Activated CD8-positive, alpha-beta T cell treated with anti-CD3 and anti-CD28 coated beads for 36 hours (primary cell): ENCODE measurements at places on chromosomes 11 and 22. TPM values are rescaled to one million over a fixed set of nuclear protein-coding genes. Genes with fewer than 3 reads are reported as not detected.

GRCh38 chr11:133176748-133177147, 355.6 kb downstream of the OPCML start:
- H3K36me3 ChIP-seq, result no peaks in the 10 kb centered on the region
- H3K4me1 ChIP-seq, result no peaks in the 10 kb centered on the region
- no peak for DNase-seq
- no peaks in the 10 kb centered on the region for H3K27me3 ChIP-seq

DNA sequence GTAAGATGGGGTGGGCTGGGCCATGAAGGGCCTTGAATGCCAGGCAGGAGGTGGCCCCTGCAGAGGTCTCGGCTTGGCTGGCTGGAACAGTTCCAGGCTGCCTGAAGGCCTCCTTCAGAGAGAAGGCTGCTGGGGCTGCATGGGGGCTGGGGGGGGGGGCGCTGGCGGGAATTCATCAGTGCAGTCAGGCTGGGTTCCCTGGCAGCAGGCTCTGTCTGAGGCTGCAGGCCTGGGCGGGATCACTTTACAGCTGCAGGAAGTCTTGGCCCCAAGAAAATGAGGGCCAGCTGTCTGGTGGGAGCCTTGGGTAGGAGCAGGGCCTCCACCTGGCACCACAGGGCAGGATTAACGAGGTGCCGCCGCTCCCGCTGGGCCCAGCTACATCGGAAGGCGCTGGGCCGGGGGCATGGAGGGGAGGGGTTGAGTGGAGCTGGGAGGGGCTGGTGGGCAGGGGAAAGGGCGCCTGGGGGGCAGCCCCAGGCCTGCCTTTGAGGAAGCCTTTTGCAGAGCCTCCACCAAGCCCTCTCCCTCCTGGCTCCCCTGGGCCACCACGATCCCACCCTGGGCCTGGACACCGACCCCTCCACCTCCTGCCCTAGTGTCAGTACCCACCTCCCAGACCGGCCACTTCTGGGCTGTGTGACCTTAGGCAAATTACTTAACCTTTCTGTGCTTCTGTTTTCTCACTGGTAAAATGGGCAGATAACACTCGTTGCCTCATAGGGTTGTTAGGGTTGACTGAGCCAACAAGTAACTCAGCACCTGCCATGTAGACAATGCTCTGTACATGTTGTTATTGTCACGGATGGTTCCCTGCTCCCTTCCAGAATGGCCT, 31.0 kb upstream of the HMOX1 start:
- H3K27me3 ChIP-seq, result peaks cover 7% of the 10 kb centered on the region
- H3K4me1 ChIP-seq, result peaks cover 26% of the 10 kb centered on the region
- H3K36me3 ChIP-seq, result peaks cover 2% of the 10 kb centered on the region

DNA sequence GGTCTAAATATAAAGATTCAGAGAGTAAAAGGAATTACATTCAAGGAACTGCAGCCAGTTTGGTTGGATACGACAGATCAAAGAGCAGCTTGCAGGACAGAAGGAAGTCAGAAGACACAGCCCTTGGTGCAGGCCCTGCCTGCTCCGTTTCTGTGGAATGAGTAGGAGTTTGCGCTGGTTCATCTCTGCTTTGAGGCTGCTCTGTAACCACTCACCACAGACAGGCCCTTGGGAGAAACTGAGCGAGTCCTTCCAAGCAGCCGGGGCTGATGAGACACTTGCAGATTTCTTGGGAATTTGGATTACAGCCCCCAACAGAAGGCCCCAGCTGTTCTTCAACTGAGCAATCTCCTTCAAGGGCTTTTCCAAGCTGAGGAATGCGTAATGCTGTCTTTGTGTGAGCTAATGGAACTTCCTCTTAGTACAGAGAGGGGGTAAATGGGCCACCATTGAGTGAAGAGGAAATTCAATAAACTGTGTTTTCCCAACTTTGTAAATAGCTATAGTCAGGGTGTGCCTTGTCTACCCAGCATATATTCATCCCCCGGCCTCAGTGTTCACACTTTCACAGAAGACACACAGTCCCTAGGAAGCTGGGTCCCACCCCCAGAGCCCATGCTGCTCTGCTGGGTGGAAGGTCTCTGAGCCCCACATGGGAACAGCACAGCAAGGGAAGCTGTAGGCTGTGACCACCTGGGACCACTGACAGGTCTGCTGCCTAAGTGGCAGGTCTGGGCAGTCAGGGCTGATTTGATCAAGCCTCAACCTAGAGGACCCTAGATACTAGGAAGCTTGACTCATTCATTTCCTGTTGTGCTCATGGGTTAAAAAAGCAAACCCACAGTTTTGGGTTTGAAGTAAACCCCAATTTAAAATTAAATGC, 16.6 kb downstream of the IL10RA start:
- DNase-seq, result peak; percentile 88
- peaks cover 47% of the 10 kb centered on the region for H3K36me3 ChIP-seq
- no peaks in the 10 kb centered on the region for H3K27me3 ChIP-seq
- H3K4me3 ChIP-seq, result peak overlapping the region; percentile 49
- H3K27ac ChIP-seq, result peak overlapping the region; percentile 99

DNA sequence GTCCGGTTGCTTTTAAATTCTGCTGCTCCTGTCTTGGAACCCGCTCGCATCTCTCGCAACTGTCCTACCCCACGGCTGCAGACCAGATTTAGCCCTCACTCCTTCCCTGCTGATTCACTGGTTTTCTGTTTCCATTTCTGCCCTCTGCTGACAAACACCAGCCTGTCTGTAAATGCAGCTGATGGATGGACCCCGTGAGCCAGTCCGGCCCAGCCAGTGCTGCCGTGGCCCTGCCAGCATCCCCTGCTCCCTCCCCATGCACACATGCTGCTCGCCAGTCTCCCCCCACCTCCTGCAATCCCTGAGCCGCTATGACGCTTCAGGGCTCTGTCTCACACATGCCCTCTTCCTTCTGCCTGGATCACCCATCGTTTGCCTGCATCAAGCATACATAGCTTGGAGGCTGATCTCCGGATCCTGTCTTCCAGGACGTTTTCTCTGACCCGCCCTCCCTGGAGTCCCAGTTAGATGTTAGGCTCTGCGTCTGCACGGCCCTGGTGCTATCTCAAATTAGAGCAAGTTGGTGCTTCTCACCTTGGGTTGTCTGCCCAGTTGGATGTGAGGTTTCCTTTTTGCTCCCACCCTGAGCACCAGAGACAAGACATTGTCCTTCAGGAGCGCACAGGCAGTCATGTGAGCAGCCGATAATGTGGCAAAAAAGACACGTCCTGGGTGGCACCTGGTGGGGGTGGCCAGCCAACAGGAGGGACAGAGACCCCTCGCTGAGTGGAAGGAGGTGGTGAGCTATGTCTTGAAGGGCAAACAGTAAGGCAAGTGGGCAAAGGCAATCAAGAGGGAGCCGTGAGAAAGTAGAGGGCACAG, 4.3 kb upstream of the ACR start:
- peaks cover 2% of the 10 kb centered on the region for H3K4me1 ChIP-seq
- no peaks in the 10 kb centered on the region for H3K27me3 ChIP-seq
- no peaks in the 10 kb centered on the region for H3K36me3 ChIP-seq
- no peak overlapping the region for H3K4me3 ChIP-seq

DNA sequence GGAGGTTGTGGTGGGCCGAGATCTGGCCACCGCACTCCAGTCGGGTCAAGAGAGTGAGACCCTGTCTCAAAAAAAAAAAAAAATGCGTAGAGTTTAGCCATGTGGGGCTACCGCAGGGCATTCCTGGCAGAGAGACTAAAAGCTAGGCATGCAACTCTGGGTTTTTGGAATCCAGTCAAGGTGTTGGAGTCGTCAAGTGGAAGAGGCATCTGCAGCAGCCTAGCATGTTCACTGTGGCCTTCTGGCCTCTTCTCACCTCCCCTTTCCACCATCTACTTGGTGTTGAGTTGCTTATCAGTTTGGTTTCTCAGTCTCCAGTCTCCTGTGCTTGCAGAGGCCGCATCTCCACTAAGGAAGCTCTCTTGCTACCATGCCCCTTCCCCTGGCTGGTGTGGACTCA, 572.5 kb downstream of the NTM start:
- no peaks in the 10 kb centered on the region for H3K4me1 ChIP-seq
- no peak for DNase-seq
- H3K27ac ChIP-seq, result no peak overlapping the region
- no peaks in the 10 kb centered on the region for H3K27me3 ChIP-seq
- no peak overlapping the region for H3K4me3 ChIP-seq

GRCh38 chr11:126281245-126281644, 1.6 kb upstream of the TIRAP start:
- no peak for DNase-seq
- peak overlapping the region; percentile 99 for H3K4me3 ChIP-seq
- peaks cover 42% of the 10 kb centered on the region for H3K4me1 ChIP-seq
- no peak overlapping the region for H3K27ac ChIP-seq
- peaks cover 8% of the 10 kb centered on the region for H3K36me3 ChIP-seq
- no peaks in the 10 kb centered on the region for H3K27me3 ChIP-seq

GRCh38 chr22:45994491-45995404, 17.8 kb upstream of the WNT7B start:
- no peak overlapping the region for H3K4me3 ChIP-seq
- H3K27me3 ChIP-seq, result peaks cover 2% of the 10 kb centered on the region
- no peaks in the 10 kb centered on the region for H3K4me1 ChIP-seq
- DNase-seq, result peak; percentile 83
- H3K36me3 ChIP-seq, result no peaks in the 10 kb centered on the region

DNA sequence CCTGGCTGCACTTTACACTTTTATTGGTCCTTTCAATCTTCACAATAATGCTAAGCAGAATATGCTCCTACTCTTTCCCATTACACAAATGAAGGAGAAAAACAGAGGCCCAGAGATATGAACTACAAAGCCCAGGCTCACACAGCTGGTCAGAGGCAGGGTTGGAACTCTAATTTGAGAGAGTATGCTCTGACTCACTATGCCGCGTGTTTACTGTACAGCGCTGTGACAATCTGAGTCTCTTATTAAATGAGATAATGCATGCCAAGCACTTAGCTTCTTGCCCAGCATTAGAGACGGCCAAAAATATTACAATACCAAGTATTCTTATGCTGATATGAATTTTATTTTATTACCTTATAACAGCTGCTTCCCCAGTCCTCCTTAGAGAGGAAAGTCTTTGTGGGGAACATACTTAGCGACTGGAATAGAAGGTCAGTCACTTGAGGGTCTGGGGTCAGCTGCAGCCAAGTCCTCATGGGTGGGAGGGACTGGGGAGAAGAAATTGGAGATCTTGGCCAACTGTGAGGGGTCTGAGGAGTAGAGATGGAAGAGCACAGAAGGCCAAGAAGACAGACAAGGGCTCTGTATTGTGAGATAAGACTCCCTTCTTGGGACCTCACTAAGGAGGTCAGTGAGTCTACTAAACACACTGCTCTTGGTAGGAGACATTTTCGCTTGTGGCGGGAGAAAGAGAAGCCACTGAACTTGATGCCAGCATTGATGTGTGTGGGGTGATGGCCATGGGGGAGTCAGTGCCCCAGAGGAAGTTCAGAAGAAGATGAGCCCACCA, 150.8 kb upstream of the TIMP3 start:
- DNase-seq, result no peak
- H3K27ac ChIP-seq, result no peak overlapping the region
- H3K4me1 ChIP-seq, result peaks cover 16% of the 10 kb centered on the region
- no peaks in the 10 kb centered on the region for H3K27me3 ChIP-seq
- H3K4me3 ChIP-seq, result no peak overlapping the region
- H3K36me3 ChIP-seq, result no peaks in the 10 kb centered on the region

DNA sequence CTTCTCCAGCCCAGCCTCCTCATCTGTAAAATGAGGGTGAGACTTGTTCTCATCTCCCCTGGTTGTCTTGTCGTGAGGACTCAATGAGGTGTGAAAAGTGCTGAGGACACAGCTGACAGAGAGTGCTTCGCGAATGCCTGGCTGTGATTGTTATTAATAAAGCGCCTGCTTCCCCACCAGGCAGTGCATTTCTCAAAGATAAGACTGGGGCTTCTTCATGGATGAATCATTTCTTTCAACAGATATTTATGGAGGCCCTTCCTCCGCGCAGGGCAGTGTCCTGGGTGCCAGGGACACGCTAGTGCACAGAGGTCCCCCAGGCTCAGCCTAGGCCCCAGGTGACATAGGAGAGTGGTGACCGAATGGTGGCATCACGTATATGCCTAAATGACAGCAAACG, 34.3 kb upstream of the SHISAL1 start:
- peaks cover 11% of the 10 kb centered on the region for H3K4me1 ChIP-seq
- H3K36me3 ChIP-seq, result no peaks in the 10 kb centered on the region
- H3K27me3 ChIP-seq, result peaks cover 14% of the 10 kb centered on the region
- H3K27ac ChIP-seq, result no peak overlapping the region

DNA sequence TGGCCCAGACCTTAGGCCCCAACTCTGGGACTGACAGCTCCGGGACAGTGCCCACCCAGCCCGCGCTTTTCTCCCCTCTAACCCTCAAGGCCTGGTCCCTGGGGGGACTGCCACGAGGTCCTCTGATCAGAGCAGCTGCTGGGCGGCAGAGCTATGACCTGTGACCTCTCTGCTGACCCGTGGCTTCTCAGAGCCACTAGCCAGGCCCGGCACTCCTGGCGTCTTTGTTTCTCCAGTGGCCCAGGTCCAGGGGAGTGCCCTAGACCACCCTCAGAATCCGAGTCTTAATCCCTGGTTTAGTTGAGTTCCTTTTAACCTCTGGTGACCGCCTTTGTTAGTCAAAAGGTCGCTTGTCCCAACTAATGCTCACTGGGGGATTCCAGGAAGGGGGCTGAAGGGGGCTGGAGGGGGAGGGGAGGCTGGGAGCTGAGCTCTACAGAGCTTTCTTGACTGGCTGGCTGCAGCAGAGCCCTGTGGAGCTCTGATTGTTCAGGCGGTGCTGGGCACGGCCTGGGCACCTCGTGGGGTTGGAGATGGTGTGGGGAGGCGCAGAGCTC, 1.2 kb downstream of the FBLN1 start:
- H3K27me3 ChIP-seq, result peaks cover 48% of the 10 kb centered on the region
- no peak overlapping the region for H3K4me3 ChIP-seq
- no peaks in the 10 kb centered on the region for H3K36me3 ChIP-seq
- H3K27ac ChIP-seq, result no peak overlapping the region
- peaks cover 5% of the 10 kb centered on the region for H3K4me1 ChIP-seq
- no peak for DNase-seq

GRCh38 chr11:45751430-45751829, 53.5 kb upstream of the SLC35C1 start:
- H3K4me1 ChIP-seq, result no peaks in the 10 kb centered on the region
- DNase-seq, result no peak
- H3K27ac ChIP-seq, result no peak overlapping the region
- H3K36me3 ChIP-seq, result no peaks in the 10 kb centered on the region

- H3K4me1 ChIP-seq, result no peaks in the 10 kb centered on the region
- no peaks in the 10 kb centered on the region for H3K36me3 ChIP-seq
- no peak for DNase-seq
- peaks cover 8% of the 10 kb centered on the region for H3K27me3 ChIP-seq
- H3K27ac ChIP-seq, result no peak overlapping the region
- H3K4me3 ChIP-seq, result no peak overlapping the region
Measured at GRCh38 chr11:122138744-122139594, 23.0 kb upstream of the BLID start.

GRCh38 chr11:41250408-41250935, 209.0 kb downstream of the LRRC4C start:
- no peak overlapping the region for H3K27ac ChIP-seq
- no peaks in the 10 kb centered on the region for H3K36me3 ChIP-seq
- no peak overlapping the region for H3K4me3 ChIP-seq
- DNase-seq, result no peak
- no peaks in the 10 kb centered on the region for H3K4me1 ChIP-seq

- no peaks in the 10 kb centered on the region for H3K36me3 ChIP-seq
- peak overlapping the region; percentile 66 for H3K4me3 ChIP-seq
- peaks cover 8% of the 10 kb centered on the region for H3K4me1 ChIP-seq
- H3K27ac ChIP-seq, result no peak overlapping the region
- peak; percentile 23 for DNase-seq
- H3K27me3 ChIP-seq, result peaks cover 55% of the 10 kb centered on the region
Measured at GRCh38 chr11:35619855-35620640, 1.8 kb downstream of the FJX1 start.

Gene CARD18
- not detected for total RNA-seq

Gene OTOG
- total RNA-seq, result not detected
